Esophagus squamous epithelium (tissue), 5 donors: ENCODE measurements at places on chromosomes 1 and 21.

GRCh38 chr1:161367684-161368400 is at the start of gene CFAP126:
TSS of gene CFAP126 (minus strand) at chr1:161367876. CDS start at chr1:161367868, 8 bp downstream.
- DNase-seq = no peak

DNA sequence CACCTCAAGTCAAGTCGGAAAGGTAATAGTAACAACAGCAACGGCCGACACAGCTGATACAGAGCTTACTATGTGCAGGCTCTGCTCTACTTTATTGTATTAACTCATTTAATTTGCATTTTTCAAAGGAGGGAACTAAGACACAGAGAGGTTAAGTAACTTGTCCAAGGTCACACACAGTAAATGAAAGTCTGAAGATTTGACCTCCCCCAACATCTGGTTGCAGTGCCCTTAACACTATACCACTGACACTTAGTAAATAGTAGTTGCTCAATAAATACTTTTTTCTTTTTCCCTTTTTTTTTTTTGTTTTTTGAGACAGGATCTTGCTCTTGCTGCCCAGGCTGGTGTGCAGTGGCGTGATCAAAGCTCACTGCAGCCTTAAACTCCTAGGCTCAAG is 39.2 kb downstream of the RAP1GAP start:
- DNase-seq = no peak

DNA sequence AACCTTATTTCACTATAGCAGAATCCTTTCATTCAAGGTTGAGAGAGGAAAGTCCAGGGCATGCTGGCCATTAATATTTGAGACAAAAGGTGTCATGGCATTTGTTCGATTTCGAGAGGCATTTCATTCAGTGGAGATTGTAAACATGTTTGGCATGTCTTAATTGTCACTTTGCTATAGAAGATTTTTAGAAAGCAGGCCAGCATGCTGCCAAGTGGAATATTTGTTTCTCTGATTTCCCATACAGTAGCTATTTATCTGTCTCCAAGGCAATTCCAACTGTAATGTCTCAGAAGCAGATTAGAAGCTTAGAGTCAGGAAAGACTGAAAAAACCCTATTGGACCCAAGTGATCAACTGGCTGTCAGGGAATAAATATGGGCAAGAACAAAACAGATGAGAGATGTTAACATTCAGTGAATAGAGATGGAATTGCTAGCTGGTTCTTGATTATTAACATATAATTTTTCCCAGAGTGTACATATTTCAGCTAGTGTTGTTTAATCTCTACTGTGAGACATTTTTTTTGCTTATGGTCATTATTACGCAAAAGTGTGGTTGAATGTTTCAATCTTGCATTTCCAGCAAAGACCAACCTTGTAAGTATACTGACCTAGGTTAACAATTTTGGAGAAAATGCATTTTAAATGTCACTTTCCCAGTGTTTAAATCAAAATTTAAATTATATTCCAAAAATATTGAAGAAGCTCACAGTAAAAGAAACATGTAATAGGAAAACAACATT is 174.6 kb downstream of the KCNK2 start:
- DNase-seq = no peak

- no peak for DNase-seq
Observed at GRCh38 chr1:111720977-111721786, 18.0 kb downstream of the INKA2 start.
